ENCODE measurements at places on chromosomes 16 and 17.
A peak's percentile ranks its signal among the peaks of the same experiment; 100 is the strongest.

DNA sequence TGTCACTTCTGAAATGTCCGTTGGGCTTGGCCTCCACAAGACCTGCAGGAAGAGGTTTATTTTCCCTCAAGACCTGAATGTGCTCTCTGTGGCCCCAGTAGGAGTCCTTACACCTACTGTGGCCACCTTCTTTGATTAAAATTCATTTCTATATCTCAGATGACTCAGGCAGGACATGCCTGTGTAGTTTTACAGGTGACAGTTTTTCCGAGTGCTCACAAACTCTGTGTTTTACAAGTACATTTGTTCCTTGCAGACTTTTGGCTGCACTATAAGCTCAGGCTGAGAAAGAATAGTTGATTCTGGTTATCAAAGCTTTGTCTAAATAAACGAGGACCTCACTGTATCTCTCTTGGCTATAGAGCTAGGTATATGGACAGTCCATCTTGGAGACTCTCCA lies 257.1 kb downstream of the MAP2K4 start:
- no peak for DNase-seq

DNA sequence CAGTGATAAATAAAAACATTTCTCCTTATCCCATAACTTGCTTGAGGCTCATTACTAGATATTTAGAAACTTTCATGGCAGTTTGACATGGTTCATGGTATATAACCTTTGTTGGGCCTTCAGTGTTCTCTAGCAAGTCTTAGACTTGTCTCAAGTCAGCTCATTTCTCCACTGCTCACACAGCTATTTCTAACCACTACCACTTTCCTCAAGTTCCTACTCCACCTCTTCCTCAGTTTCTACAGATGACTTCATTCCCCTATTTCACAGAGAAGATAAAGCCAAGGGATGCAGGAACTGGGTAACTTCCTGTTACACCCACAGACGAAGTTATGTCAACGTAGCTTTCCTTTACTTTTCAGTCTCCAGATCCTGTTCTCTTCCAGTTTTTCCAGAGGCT lies 23.2 kb downstream of the NLK start:
- no peak for DNase-seq

DNA sequence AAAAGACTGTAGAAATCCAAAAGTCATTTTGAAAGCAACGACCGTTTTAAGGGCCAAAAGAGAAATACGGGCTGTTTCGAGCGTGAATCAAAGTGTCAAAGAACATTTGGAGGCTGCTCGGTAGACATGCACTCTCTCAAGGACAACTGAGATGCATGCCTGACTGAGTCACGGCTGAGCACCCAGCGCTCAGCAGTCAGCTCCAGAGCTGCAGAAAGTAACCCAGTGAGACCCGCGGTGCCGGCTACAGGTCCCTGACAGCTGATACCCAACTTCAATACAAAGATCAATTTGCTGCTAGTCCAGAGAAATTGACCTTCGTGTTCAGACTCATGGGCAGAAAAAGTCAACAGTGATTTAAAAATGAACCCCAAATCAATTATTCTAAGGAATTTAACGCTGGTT lies 214.9 kb downstream of the STX8 start:
- DNase-seq, result no peak

DNA sequence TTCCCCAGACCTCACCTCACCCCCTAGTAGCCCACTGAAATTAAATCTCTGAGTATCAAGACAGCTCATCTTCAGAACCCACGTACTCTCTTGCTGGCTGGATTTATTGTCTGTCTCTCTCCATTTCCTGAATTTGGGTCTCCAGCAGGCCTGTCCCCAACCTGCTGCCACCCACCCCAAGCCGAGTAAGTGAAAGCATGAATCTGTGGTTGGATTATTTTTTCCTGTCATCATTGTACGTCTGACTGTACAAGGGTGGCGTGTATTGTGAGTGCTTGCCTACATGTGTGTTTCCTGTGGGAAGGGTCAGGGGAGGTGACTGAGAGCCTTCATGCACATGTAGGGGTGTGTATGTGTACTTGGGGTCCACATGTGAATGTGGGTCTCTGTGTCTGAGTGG lies 5.4 kb downstream of the TNP2 start:
- DNase-seq, result peak; percentile 80

DNA sequence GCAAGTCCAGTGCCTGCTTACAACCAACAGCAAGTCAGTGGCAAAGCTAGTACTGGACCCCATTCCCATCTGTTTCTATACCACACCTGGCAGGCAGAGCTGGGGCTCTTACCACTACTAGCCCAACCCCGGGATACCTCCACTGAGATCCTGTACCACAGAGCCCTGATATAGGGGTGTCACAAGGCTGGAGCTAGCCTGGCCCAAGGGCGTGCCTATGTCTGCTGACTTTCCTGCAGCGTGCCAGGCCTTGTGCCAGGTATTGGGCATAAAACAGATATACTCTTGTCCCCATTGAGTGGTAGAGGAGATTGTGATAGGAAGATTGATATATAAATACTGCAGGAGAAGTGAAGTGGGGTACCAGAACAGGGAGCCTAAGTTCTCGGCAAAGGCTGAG lies 44.4 kb downstream of the PLD6 start:
- no peak for DNase-seq

- no peak for DNase-seq
These were observed 80.2 kb upstream of the TOB1 start for GRCh38 chr17:50946223-50946890.

GRCh38 chr17:48030531-48030930 lies 7.1 kb downstream of the COPZ2 start:
- DNase-seq, result no peak

DNA sequence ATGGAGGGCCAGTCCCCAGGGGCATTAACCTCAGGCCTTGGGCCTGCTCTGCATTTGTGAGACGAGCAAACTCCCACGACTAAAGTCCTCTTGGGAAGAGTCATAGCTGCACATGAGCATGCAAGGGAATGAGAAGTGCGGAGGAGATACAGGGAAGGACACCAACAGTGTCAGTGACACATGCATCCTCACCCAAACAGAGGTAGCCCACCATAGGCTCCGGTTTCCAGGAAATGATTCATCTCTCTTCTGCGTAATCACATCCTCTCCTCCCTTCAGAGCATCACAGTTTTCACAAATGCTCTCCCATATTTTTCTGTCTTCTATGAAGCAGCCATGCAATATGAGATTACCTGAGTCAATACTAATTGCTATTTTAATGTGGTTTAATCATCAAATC lies 725.7 kb upstream of the GOT2 start:
- DNase-seq, result no peak

DNA sequence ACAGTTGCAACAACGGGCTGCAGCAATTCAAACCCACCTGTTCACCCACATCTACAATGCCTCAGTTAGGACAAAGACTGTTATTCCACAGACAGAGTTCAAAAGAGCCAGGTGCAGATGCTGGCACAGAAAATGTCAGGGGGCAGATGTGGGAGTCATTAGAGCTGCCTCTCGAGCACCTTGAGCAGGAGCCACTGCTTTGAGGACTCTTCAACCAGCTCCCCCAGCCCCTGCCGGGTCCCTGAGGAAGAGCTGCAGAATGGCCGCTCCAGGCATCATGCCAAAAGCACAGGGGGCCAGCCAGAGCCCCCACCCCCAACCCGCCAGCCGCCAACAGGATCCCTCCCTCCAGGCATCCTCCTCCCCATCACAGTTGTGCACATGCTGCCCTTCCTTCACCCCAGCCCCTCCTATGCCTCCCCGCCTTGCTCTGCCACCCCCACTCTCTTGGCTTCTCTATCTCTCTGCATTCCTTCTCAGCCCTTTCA lies 20.8 kb downstream of the C17orf67 start:
- no peak for DNase-seq

DNA sequence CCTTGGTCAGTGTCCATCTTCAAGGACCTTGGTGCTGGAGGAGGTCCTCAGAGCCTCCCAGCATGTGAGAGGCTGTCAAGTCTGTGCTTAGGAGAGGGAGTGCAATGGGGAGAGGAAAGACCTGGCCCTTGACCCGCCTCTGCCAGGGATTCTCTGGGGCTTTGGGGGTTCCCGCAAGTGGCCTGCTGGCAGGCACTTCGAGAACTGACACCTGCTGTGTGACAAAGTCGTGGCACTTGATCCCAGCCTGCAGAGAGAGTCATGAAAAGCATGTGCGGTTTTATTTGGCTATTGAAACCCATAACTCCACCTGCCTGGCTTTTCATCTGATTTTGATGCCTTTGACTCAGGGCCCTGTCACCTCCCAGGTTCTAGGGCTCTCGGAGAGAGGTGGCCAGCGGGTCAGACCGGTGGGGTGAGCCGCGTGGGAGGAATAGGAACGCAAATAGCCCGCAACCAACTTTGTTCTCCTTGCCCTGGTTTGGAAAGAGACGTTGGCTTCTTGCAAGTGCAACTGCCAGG lies 42.8 kb upstream of the GSE1 start:
- DNase-seq, result peak; percentile 23

- DNase-seq, result no peak
These were observed 3.5 kb upstream of the CDH13 start for GRCh38 chr16:82623241-82623640.

- peak; percentile 28 for DNase-seq
These were observed 4.0 kb downstream of the SLC35B1 start for GRCh38 chr17:49703557-49704277.

DNA sequence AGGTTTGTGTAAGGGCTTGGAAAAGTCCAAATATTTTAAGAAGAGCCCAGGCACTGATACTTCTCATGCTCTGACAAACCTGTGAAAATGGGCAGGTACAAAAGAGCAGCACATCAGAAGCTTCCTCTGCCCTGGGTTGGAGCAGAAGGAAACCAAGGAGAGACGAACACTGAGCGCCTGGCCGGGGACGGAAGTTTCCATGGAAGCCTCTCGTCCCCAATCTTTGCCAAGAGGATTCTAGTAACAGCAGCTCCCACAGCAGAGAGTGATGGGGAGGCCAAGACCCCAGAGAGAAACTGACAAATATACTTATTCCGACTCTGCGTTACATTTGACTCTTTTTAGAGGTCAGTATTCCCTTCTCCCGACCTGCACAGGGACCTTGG lies 268.5 kb downstream of the C16orf95 start:
- DNase-seq, result no peak

DNA sequence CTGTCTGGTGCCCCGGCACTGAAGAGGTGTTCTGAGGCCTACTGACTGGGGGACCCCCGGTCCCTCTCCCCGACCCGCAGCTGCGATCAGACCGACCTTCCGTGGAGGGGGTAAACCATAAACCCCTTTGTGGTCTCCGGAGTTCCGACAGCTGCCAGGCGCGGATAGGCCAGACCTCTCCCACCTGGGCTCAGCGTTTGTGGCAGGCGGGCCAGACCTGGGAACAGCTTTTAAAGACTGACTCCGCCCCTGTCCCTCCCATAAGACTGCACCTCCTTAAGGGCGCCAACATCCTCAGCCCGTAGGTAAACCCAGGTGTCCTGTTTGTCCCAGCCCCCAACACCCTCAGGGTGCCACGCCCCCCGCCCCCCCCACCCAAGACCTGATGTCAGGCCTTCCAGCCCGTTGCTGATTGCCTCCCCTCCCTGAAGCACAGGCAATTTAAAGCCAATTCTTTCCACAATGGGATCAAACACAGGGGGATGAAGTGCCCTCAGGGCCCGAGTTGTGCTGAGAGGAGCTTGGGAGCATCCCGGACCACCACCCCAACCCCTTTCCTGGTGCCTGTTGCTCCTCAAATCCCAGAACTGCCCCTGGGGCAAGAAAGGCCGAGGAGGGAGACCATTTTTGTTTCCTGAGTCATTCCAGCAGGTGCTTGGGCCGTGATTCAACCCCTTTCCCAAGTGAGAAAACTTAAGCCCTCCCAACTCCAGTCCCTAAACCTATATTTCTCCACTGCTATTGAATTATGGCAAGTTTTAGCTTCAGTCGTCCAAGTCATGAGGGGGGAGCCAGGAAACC lies at the start of gene SOX15:
TSS of gene SOX15 (minus strand) at position 204 of the 801 bp plus-strand sequence. CDS start 418 bp downstream, outside the sequence.
- DNase-seq, result no peak

DNA sequence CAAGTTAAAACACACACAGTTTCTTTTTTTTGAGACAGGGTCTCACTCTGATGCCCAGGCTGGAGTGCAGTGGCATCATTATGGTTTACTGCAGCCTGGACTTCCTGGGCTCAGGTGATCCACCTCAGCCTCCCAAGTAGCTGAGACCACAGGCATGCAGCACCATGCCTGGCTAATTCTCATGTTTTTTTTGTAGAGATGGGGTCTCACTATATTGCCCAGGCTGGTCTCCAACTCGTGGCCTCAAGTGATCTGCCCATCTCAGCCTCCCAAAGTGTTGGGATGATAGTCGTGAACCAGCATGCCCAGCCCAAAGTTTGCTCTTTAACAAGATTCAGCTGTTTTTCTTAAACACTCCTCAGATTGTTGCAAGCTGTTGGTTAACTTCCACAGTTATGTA lies 39.0 kb downstream of the PRPSAP2 start:
- DNase-seq, result no peak

GRCh38 chr17:15249487-15249886 lies 15.6 kb downstream of the PMP22 start:
- DNase-seq, result no peak

GRCh38 chr17:81176666-81177065 lies 10.6 kb upstream of the AATK start:
- DNase-seq, result no peak

GRCh38 chr16:73725156-73725555 lies 571.5 kb upstream of the PSMD7 start:
- DNase-seq, result no peak

- no peak for DNase-seq
These were observed 176.4 kb upstream of the CHMP6 start for GRCh38 chr17:80815151-80815681.

- no peak for DNase-seq
These were observed 848 bp downstream of the DNASE1L2 start for GRCh38 chr16:2237102-2237482.

DNA sequence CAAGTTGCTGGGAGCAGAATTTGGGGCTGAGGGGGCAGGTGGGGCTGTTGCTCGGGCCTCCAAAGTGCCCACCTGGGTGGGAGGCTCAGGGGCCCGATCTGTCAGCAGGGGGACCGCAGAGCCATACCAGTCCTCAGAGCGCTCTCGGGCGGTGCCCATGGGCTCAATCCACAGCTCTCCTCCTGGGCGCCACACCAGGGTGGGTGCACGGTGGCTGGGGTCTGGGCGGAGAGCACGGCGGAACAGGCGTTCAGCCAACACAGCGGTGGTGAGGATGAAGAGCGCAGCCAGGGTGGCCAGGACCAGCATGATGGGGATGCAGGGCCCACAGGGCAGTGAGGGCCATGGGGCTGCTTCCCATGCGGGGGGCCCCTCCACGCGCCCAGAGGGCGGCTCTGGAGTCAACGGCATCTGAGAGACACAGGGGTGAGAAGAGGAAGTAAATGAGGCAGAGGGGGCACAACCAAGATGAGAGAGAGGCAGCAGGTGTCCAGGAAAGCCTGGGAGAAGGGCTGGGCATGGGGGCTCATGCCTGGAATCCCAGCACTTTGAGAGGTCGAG lies 1.2 kb downstream of the C16orf54 start:
- DNase-seq, result no peak

GRCh38 chr16:8852534-8852933 lies 16.3 kb downstream of the CARHSP1 start:
- no peak for DNase-seq

Measured in activated CD4-positive, alpha-beta T cell treated with anti-CD3 and anti-CD28 coated beads, Interleukin-2, amount 50 U/mL, for 16 hours (primary cell).